ENCODE measurements at places on chromosomes 16 and 17.

GRCh38 chr17:66925811-66926500 lies 38.6 kb upstream of the CACNG4 start:
- ATAC-seq: no peak

- ATAC-seq: no peak
Measured at GRCh38 chr17:68763562-68763961, 162.4 kb upstream of the FAM20A start.

- peak; percentile 26 for ATAC-seq
Measured at GRCh38 chr17:7356072-7356549, 1.2 kb downstream of the TMEM95 start.

DNA sequence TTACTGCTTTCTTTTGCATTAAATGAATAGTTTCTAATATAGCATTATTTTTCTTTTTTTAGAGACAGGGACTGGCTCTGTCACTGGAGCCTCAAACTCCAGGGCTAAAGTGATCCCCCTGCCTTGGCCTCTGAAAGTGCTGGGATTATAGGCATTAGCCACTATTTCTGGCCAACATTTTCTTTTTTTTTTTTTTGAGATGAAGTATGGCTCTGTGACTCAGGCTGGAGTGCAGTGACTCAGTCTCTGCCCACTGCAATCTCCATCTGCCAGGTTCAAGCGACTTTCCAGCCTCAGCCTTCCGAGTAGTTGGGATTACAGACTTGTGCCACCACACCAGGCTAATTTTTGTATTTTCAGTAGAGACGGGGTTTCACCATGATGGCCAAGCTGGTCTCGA lies 2.0 kb upstream of the DUXB start:
- ATAC-seq: no peak

GRCh38 chr17:74552037-74552436 lies 6.1 kb upstream of the CD300C start:
- ATAC-seq: no peak

- ATAC-seq: no peak
Measured at GRCh38 chr17:59277031-59277430, 54.4 kb upstream of the YPEL2 start.

GRCh38 chr17:82871056-82871775 lies 31.4 kb upstream of the ZNF750 start:
- ATAC-seq: peak; percentile 21

GRCh38 chr16:64217789-64218535 lies 903.9 kb downstream of the CDH11 start:
- no peak for ATAC-seq

DNA sequence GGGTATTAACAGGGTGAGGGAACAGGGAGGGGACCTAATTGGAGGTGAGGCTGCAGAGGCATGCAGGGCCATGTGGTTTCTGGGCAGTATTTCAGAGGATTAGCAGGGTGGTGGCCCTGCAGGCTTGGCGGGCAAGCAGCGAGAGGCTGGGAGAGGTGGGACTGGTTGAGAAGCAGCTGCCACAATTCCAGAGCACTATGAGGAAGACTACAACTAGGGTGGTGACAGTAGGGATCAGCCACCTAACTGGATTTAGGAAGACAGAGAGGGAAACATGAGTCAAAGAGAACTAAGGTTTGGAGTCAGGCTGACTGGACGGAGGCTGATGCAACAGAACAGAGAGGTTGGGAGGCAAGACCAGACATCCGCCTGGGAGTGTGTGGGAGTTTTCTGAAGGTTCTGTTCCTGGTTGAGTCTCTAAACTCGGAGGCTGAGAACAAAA lies 12.3 kb downstream of the ALOXE3 start:
- ATAC-seq: no peak

DNA sequence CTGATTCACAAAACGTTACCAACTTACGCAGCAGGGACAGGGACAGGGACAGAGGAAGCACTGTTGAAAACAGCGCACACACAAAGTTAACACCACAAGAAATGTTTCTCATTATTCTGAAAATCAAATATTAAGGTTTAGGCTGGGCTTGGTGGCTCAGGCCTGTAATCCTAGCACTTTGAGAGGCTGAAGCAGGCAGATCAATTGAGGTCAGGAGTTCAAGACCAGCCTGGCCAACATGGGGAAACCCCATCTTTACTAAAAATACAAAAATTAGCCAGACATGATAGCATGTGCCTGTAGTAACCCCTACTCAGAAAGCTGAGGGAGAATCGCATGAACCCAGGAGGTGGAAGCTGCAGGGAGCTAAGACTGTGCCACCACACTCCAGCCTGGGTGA lies 4.2 kb downstream of the CYTH1 start:
- no peak for ATAC-seq

GRCh38 chr16:3074860-3075522 lies 9.6 kb downstream of the IL32 start:
- ATAC-seq: no peak

GRCh38 chr16:81636298-81636993 lies 142.6 kb upstream of the PLCG2 start:
- ATAC-seq: no peak

DNA sequence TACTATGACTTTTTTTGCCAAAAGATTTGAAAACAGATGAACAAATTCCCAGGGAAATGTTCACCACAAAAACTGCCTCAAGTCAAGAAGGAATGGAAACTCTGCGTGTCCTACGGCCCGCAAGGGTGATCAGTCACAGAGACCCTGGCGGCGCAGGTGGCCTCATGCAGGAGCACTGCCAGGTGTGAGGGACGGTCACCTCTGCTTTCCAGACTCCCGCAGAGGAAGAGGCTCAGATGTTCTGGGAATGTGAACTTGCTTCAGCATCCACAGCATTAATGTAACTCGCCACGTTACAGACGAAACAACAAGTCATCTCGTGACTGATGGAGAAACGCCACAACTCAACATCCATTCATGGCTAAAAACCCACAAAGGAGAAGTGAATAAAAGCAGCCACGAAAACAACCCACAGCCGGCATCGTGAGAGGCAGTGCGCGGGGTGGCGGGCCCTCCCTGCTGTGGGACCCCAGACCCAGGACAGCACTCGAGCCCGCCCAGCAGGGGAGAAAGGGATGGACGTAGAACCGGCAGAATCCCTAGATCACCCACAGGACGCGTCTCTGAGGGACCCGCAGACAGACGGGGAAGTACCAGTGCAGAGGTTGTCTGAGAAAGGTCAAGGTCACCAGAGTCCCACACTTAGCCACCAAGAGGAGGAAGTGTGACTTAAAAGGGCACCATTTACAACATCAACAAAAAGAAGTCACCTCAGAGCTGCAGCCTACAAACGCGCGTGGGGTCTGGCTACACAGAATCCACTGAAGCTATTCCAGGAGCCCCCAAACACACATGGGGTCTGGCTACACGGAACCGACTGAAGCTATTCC lies 76.9 kb upstream of the GNG13 start:
- ATAC-seq: no peak

- no peak for ATAC-seq
Measured at GRCh38 chr17:31517524-31517923, 126.0 kb downstream of the RAB11FIP4 start.

DNA sequence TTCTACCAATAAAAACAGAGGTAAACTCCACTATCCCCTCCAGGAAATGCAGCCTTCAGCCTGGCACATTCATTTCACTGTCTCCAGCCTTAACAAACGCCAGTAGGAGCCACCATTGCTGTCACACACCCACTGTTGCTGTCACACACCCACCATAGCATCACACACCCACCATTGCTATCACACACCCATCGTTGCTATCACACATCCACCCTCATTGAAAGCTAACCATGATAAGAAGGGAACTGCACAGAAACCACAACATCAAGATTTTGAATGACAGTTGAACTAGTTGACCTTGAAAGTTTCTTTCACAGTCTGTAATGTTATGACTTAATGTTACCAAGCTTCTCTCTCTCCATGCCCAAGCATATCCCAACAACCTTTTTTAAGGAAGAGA lies 38.1 kb downstream of the SHCBP1 start:
- no peak for ATAC-seq

DNA sequence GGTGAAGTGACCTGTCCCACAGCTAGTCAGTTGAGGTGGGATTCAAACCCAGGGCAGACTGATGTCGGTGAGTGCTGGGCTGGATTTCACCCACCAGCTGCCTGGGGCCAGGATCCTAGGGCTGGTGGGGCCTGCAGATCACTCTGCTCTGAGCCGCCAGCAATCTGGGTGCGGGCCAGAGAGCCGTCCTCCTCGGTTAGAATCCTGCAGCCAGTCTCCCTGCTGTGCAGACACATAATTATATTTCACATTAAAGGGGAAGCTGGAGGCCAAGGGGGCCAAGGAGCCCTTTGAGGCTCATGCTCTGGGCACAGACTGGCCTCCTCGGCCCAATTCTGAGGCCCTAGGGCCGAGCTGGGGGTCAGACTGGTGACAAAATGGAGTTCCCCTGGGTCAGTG lies 996 bp upstream of the KCNJ12 start:
- ATAC-seq: no peak

DNA sequence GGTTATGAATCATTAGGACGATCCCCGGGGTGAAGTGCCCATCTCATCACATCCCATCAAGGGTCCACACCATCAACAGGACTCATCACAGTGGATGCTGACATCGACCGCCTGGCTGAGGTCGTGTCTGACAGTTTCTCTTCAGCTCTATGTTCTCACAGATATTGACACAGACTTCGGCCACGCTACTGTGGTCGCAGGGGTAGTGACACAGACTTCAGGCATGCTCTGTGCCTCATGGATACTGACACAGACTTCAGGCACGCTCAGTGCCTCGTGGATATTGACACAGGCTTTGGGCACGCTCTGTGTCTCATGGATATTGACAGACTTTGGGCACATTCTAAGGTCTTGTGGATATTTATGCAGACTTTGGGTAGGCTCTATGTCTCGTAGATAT lies 50.1 kb downstream of the KLHDC4 start:
- no peak for ATAC-seq

- no peak for ATAC-seq
Measured at GRCh38 chr16:4743226-4743878, 9.0 kb downstream of the DNAAF8 start.

DNA sequence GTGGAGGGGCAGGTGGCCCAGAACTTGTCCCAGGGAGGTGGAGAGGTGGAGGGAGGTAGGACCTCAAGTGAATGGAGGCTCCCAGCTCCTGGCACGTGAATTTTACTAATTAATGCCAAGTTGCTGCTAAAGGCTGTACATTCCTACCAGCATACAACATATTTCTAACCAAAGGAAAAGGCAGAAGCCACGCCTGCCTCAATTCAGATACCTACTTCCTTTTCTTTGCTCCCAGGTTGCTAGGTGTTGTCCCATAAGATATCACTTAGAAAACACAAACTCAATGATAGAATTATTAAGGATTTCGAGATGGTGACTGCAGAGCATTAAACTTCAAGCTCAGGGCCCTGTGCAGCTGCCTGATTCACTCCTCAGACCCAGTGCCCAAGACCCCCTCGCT lies 20.5 kb upstream of the SMPD3 start:
- no peak for ATAC-seq

DNA sequence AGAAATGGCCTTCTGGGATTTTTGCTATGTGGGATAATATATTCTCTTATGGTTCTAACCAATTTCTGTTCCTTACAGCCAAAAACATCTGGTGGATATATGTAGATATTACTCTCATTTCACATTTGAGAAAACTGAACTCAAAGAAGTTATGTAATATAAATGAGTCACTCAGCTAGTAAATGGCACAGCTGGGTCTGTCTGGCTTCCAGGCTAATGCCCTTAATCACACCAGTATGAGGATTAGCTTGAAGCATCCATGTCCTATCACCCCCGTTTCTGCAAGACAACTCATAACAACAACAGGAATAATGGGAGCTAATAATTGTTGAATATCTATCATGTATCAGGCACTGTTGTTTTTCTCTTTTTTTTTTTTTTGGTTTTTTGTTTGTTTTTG lies 34.4 kb upstream of the USP7 start:
- no peak for ATAC-seq

DNA sequence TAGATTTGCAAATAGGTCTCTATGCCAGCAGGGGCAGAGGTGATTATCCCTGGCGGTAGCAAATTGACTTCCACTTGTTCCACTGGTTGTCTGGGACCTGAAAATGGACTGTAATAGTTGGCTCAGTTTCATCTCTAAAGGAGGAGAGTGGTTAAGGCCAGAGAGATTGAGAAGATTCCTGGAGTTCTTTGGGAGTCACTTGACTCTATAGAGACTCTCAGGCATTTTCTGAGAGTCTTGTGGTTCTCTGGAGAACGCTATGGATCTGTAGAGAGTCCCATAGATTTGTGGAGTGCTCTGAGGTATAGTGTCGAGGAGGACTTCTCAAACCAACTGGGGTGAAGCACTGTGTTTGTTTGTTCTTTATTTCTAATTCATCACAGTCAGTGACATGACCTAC lies 8.9 kb upstream of the PMP22 start:
- ATAC-seq: no peak

GRCh38 chr16:67441907-67442306 lies 11.0 kb downstream of the HSD11B2 start:
- peak; percentile 14 for ATAC-seq

- no peak for ATAC-seq
Measured at GRCh38 chr17:2690165-2691068, 21.1 kb downstream of the CLUH start.

GRCh38 chr16:30040221-30040620 lies 9.2 kb upstream of the TLCD3B start:
- no peak for ATAC-seq

All from gastroesophageal sphincter (tissue), 4 donors.